ENCODE measurements at places on chromosomes 3 and 15. TPM values are rescaled to one million over a fixed set of nuclear protein-coding genes. Genes with fewer than 3 reads are reported as not detected.

- peak; percentile 31 for DNase-seq
Observed at GRCh38 chr3:187112934-187113793, 26.1 kb downstream of the RPL39L start.

- DNase-seq: peak; percentile 2
Observed at GRCh38 chr15:41417418-41418195, 712 bp downstream of the RTF1 start.

DNA sequence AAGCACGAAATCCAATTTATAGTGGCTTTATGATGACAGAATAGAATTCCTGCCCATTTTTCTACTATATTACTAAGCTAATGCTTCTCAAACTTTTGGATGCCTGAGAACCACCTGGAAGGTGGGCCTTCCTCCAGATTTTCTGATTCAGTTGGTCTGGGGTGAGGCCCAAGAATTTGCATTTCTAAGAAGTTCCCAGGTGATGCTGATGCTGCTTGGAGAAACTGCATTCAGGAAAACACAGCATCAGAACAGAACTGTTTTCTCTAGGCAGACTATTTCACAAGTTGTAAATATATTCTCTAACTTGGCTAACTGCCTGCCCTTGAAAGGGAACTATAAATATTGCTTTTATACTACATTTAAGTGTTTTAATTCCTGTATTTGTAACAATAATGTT is 644.9 kb upstream of the DPPA4 start:
- DNase-seq: no peak

DNA sequence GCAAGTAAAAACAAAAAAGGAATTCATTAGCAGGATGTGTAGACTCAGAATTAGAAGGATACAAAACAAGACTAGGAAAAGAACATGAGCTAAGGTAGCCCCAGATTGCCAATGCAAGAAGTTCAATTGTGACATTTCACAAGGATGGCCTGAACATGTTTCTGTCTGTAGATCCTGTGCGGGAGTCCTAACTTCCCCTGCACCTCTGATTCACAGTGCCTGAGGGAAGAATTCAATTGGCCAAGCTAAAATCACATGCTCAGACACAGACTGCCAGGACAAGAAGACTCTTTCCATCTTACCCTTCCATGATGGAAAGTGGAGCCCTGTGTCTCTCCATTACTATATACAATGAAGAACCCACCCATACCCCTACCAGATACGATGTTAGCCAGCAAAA is 251.5 kb downstream of the KCNH8 start:
- no peak for DNase-seq

GRCh38 chr3:76122007-76122406 is 336.7 kb upstream of the ZNF717 start:
- no peak for DNase-seq

- DNase-seq: peak; percentile 15
Observed at GRCh38 chr15:84690342-84690741, 25.6 kb downstream of the SEC11A start.

SLC22A13 gene
- polyA plus RNA-seq: 0.29 TPM

DNA sequence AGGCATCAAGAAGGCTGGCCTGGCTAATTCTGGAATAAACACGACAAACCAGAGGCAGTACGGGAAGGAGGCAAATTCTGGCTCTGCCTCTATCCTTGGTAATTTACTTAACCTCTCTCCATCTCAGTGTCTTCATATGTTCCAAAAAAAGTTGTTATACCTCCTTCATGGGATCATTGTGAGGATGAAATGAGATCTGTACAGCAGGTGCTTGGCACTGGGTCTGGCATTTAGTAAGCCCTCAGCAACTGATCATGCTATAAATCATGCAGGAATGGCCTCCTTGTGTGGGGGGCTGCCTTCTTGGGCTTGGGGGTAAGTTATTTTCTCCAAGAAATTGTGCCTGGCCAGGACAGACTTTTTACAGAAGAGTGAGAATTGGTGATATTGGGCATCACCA is 38.3 kb upstream of the TRA2B start:
- DNase-seq: no peak

CTXND1 gene
- not detected for polyA plus RNA-seq

DNA sequence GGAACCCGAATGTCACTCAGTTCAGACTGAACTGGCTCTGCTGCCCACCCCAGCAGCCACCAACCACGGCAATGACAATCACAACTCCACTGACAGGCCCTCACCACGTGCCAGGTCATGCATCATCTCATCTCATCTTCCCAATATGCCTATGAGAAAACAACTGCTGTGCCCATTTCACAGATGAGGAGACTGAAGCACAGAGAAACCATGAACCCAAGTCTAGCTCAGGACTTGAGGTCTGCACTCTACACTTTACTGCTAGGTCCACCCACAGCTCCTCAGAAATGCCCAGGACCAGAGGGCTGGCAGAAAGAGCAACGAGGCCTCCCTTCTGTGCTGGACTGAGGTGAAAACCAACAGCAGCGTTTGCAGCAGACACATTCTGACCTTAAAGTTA is 99.2 kb upstream of the LINGO1 start:
- DNase-seq: no peak

GRCh38 chr3:99690761-99691369 is 52.5 kb downstream of the COL8A1 start:
- DNase-seq: no peak

GRCh38 chr3:160538895-160539294 is 26.5 kb downstream of the KPNA4 start:
- no peak for DNase-seq

DNA sequence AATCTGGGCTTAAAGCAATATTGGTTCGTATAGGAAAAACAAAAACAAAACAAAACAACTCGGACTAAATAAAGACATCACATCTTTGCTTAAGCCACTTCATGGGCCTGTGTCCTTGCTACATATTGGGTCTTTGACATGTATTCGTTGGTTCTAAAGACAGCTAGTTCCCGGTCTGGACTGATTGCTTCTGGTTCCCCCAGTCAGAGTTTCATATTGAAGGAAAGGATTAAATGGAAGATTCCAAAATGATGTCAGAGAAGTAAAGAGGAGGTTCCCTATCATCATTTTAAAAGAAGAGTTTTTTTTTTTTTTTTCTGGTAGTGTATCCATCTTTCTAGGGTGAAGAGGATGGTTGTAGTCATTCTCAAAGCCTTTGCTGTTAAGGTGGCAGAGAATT is 2.3 kb downstream of the OXSR1 start:
- DNase-seq: no peak

ZNF660 gene
- 0.79 TPM for polyA plus RNA-seq

- DNase-seq: no peak
Observed at GRCh38 chr3:193869221-193870201, 266.4 kb upstream of the HES1 start.

DNA sequence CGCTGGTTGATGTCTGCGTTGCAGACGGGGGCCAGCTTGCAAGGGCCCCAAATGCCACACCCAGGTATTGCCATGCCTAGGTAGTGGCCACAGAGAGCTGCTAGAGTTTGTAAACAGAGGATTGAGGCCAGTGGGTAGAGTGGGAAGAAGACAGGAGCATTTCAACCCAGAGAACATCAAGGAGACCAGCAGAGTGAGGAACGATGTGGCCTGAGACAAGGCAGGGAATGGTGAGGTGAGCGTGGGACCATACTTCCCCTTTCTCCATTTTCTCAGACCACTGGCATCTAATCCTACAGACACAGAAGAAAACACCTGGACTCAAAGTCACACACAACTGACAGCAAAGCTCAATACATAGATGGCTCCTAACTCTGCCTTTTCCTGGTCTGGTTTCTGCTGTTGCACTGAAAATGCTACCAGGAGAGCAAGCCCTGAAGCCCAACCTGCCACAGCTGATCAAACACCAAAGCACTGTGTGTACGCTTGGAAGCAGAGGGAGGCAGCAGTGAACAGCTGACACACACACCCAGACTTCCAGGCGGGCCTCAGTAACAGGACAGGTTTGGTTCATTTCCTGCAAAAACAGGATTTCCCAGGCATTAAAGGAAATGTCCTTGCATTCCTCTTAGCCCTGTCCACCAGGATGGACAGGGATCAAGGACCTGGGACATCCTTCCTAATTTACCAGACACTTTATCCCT is 1.6 kb downstream of the FAM174B start:
- DNase-seq: no peak

- no peak for DNase-seq
Observed at GRCh38 chr3:102533784-102534183, 99.0 kb downstream of the ZPLD1 start.

- no peak for DNase-seq
Observed at GRCh38 chr3:197381371-197381770, 83.0 kb upstream of the DLG1 start.

- DNase-seq: peak; percentile 55
Observed at GRCh38 chr15:74821091-74821789, 5.2 kb upstream of the CPLX3 start.

DNA sequence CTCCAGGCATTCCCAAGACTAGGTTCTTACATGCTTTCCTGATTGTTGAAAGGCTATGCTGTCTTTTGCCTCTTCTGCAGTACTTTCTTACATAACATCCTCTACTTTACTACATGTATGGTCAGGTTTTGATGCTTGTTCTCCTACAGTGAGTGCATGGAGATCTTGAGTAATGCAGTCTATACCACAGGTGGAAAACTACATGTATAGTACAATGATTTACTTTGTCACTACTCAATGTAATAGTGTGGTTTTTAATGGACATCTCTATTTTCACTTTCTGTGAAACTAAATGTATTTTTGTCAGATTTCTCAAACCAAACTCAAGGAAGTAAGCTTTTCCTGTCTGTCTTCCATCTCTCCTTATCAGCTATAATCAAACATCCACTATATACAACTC is 657.0 kb downstream of the TUSC7 start:
- no peak for DNase-seq

DNA sequence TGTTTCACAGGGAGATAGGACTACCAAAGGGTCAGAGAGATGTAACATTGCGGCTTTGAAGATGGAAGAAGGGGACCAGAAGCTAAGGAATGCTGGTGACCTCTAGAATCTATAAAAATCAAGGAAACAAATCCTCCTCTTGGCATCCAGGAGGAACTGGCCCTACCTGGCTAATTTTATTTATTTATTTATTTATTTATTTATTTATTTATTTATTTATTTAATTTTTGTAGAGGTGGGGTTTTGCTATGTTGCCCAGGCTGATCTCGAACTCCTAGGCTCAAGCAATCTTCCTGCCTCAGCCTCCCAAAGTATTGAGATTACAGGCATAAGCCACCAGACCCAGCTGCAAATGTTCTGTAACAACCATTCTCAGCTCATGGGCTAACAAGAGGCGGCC is 19.7 kb downstream of the MYL3 start:
- DNase-seq: no peak

DNA sequence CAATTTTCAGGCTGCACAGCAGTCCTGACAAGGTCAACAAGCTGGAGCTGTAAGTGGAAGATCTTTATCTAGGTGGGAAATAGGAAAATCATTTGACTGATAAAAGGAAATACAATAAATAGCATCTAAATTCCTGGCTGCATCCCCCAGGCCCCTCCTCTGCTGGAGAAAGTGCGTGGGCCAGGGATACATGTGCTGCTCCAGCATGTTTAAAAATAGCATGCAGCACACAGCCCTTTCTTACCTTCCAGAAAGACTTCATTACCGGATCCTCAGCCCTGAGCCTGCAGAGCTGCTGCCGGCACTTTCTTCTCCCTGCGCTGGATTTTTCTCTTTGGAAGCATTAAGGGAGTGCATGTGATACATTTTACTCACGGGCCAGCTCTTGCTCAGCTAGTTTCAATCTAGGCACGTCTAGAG is 77.3 kb downstream of the HMG20A start:
- DNase-seq: no peak

DNA sequence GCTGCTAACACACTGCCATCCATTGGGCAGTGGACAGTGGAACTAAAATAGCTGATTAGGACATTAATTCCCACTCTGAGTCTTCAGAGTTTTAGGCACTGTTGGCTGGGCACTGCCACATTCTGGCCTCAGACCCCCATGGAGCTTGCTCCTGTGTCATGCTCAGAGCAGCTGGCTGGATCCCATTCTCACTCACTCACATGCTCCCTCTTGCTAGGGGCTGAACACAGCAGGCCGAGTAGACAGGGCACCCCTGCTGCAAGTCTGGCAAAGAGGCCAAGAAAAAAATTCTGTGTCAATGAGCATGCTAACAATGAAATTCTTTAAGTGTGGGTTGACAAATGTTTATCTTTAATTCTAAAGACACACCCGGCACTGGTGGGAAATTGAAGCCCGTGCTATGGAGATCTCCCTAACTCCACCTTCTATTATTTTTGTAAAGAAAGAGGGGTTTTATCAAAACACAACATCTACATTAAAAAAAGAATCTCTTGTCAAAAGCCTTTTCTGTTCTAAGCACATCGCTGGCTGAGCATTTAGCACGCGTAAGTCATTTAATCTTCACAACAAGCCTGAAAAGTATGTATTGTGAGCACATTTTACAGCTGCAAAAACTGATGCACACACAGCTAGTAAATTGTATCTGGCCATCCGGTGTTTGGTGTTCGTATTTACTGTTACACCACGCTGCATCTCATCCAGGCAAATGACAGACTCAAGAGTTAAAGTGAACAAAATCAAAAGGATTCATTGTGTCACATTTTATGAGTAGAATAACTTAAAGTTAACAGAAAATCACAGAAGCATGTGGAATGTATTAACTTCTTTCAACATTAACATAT is 362.1 kb downstream of the PLOD2 start:
- no peak for DNase-seq

DNA sequence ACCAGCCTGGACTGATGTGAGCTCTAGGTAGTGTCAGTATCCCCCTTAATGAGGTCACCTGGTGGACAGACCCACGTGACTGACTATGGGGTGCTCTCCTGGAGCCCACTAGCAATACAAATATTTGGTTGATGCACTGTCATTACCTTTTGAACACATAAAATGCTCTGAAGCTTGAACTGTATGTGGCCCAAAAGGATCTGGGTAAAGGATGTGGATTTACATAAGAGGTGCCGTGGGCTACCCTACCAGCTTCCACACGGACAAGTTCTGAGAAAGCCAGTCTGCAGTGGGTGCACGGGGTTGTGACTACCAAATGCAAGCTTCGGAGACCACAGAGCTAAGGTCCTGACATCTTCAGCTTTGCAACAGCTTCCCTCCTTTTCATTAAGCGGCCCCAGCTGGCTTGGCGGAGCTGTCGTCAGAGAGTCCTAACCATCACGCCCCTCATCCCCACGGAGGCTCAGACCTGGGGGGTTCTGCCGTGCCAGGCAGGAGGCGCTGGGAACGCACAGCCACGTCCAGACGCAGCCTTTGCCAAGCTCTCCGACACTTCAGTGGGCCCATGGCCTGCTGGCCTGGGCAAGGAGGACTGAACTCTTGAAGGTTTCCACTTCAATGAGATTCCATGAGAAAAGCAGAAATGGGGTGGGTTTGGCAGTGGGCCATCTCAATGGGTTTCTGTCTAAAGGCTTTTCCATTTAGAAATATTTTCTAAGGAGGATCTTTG is 228.3 kb downstream of the ADAMTS17 start:
- no peak for DNase-seq

All from naive B cell (primary cell).